ENCODE measurements at places on chromosomes 5 and 9. TPM values are rescaled to one million over a fixed set of nuclear protein-coding genes. Genes with fewer than 3 reads are reported as not detected.

Gene SLIT3
- 0.50 TPM for polyA plus RNA-seq

GRCh38 chr9:122096620-122097415, 3.7 kb upstream of the TTLL11 start:
- no peak for DNase-seq

Gene ENTREP1
- 0.04 TPM for polyA plus RNA-seq

DNA sequence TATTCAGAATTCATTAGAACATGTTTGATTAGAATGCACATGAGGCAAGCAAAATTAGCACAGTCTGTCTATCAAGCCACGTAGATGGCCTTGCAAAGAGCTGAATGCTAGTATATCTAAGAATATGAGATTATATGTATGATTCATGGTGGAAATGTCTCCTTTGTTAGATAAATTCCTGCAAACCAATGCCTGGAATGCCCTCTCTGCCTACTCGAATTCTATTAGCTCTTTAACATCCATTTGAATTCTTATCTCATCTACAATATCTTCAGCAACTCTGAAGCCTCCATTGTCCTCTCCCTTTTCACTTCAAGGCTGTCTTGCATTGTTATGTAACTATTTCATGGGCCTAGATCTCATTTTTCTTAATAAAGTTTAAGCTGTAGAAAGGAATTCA, 205.5 kb downstream of the TMC1 start:
- no peak for DNase-seq

DNA sequence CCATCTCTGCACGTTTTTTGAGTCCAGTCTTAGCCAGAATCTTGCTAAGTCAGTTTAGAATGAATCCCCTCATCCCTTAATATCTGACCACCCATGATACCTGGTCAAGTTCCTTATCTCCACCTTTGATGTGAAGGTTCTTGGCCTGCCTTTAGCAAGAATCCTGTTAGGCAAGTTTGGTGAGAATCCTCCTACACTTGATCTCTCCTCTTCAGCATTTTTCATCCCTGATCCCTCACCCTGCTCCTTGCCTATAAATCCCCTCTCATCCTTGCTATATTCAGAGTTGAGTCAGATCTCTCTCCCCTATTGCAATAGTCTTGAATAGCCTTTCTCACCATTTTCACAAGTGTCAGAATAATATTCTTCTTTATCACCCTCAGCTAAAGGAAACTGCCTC, 31.0 kb downstream of the SMIM23 start:
- no peak for DNase-seq

Gene WNT8A
- polyA plus RNA-seq, result not detected

Gene ROPN1L
- 0.50 TPM for polyA plus RNA-seq
